Esophagus squamous epithelium (tissue), 5 donors: ENCODE measurements at places on chromosomes 5 and 9. TPM values are rescaled to one million over a fixed set of nuclear protein-coding genes. Genes with fewer than 3 reads are reported as not detected.

- H3K27ac ChIP-seq, result no peak overlapping the region
- H3K27me3 ChIP-seq, result no peaks in the 10 kb centered on the region
- H3K4me1 ChIP-seq, result no peaks in the 10 kb centered on the region
Observed at GRCh38 chr5:120260651-120261050, 203.4 kb upstream of the PRR16 start.

- H3K4me3 ChIP-seq, result no peak overlapping the region
- H3K27ac ChIP-seq, result no peak overlapping the region
- H3K27me3 ChIP-seq, result no peaks in the 10 kb centered on the region
Observed at GRCh38 chr9:89793551-89793950, 188.7 kb downstream of the GADD45G start.

The ZCCHC10 gene
- total RNA-seq, result 15.1 TPM

The TRIM14 gene
- total RNA-seq, result 33.5 TPM

The SH3RF2 gene
- 63.1 TPM for total RNA-seq

The CPEB4 gene
- 33.2 TPM for total RNA-seq
